ENCODE measurements at places on chromosomes 6 and 20. TPM values are rescaled to one million over a fixed set of nuclear protein-coding genes. Genes with fewer than 3 reads are reported as not detected.

HLA-DRB5 gene
- total RNA-seq = 3.3 TPM

GRCh38 chr6:123640567-123641187 lies 3.9 kb upstream of the TRDN start:
- no peak for DNase-seq
- H3K27me3 ChIP-seq = no peaks in the 10 kb centered on the region
- H3K4me1 ChIP-seq = no peaks in the 10 kb centered on the region
- no peak overlapping the region for H3K27ac ChIP-seq
- H3K36me3 ChIP-seq = no peaks in the 10 kb centered on the region

GRCh38 chr20:60266177-60266823 lies 308.1 kb downstream of the CDH26 start:
- no peak for DNase-seq
- no peaks in the 10 kb centered on the region for H3K36me3 ChIP-seq
- H3K27ac ChIP-seq = no peak overlapping the region
- H3K4me1 ChIP-seq = no peaks in the 10 kb centered on the region

PDE10A gene
- total RNA-seq = 0.31 TPM

- H3K4me1 ChIP-seq = no peaks in the 10 kb centered on the region
- no peak overlapping the region for H3K4me3 ChIP-seq
- peaks cover 12% of the 10 kb centered on the region for H3K36me3 ChIP-seq
- H3K27me3 ChIP-seq = no peaks in the 10 kb centered on the region
- no peak overlapping the region for H3K27ac ChIP-seq
Measured at GRCh38 chr6:75892384-75892783, 143.3 kb downstream of the MYO6 start.

GRCh38 chr6:140029551-140029950 lies 655.1 kb upstream of the CITED2 start:
- H3K4me1 ChIP-seq = no peaks in the 10 kb centered on the region
- H3K36me3 ChIP-seq = peaks cover 8% of the 10 kb centered on the region
- no peaks in the 10 kb centered on the region for H3K27me3 ChIP-seq
- no peak for DNase-seq
- H3K4me3 ChIP-seq = no peak overlapping the region
- H3K27ac ChIP-seq = no peak overlapping the region

JPH2 gene
- total RNA-seq = 0.31 TPM

- no peaks in the 10 kb centered on the region for H3K4me1 ChIP-seq
- H3K27me3 ChIP-seq = no peaks in the 10 kb centered on the region
- no peak for DNase-seq
- H3K27ac ChIP-seq = no peak overlapping the region
Measured at GRCh38 chr6:11847515-11848345, 69.1 kb upstream of the ADTRP start.

DNA sequence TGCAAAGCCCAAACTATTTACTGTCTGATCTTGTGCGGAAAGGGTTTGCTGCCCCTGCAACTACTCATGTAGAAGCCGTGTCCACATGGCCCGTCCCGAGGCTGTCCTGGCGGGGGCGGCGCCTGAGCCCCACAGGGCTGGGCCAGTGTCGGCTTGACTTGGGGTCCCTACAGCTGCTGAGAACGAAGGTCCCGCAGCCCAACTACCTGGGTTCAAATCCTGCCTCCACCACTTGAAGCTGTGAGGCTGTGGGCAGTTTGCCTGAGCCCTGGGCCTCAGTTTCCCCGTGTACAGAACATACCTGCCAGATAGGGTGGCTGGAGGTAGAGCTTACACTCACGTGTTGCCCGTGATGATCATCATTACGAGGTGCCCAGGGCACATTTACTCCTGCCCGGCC lies 111.1 kb downstream of the SULF2 start:
- no peak overlapping the region for H3K27ac ChIP-seq
- no peak overlapping the region for H3K4me3 ChIP-seq
- no peak for DNase-seq
- H3K4me1 ChIP-seq = no peaks in the 10 kb centered on the region
- peaks cover 2% of the 10 kb centered on the region for H3K36me3 ChIP-seq

DNA sequence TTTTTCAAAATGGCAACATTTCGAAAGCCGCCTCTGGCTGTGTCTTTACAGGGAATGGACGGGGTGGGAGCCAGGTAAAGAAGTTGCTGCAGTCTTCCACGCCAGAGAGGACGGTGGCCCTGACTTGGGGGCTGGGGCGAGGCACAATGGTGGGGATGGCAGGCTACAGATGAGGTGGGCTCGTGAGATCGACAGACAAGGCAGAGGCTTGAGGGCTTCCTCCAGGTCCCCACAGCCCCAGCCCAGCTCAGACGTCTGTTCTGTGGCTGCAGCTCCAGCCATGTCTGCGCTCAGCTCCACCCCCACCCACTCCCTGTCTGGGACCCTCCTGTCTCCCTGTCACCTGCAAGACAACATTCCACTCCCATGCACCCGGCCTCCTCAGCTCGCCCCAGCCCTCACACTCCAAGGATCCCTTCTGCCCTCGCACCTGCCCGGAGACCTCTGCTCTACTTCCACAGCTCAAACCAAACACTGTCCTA lies 7.4 kb upstream of the C20orf144 start:
- H3K4me1 ChIP-seq = no peaks in the 10 kb centered on the region
- no peak for DNase-seq
- no peaks in the 10 kb centered on the region for H3K27me3 ChIP-seq
- peaks cover 31% of the 10 kb centered on the region for H3K36me3 ChIP-seq

DNA sequence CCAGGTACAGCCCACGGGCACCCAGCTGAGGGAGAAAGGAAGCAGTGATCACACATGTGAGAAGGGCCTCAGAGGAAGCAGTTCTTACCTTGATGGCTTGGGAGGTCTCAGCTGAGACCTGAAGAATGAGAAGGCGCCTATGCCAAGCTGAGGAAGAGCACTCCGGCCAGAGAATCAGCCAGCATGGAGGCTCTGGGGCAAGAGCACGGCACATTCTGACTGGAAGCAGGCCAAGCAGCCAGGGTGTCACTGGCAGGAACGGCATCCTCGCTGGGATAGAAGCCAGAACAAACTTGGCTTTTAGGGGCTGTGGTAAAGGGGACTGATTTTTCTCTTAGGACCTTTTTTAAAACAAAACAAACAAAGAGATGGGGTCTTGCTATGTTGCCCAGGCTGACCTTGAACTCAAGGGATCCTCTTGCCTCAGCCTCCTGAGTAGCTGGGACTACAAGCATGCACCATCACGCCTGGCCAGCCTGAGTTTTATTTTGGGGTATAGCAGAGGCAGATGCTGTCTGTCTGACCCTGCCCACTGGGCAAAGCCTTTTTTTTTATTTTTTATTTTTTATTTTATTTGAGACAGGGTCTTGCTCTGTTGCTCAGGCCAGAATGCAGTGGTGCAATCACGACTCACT lies 17.6 kb downstream of the GHRH start:
- DNase-seq = no peak
- peaks cover 49% of the 10 kb centered on the region for H3K36me3 ChIP-seq
- no peaks in the 10 kb centered on the region for H3K27me3 ChIP-seq
- no peak overlapping the region for H3K27ac ChIP-seq
- no peaks in the 10 kb centered on the region for H3K4me1 ChIP-seq

SNAP25 gene
- total RNA-seq = 0.13 TPM
